ENCODE measurements at places on chromosomes 11 and 22. TPM values are rescaled to one million over a fixed set of nuclear protein-coding genes. Genes with fewer than 3 reads are reported as not detected.

KRTAP5-10 gene
- total RNA-seq, result not detected

DNA sequence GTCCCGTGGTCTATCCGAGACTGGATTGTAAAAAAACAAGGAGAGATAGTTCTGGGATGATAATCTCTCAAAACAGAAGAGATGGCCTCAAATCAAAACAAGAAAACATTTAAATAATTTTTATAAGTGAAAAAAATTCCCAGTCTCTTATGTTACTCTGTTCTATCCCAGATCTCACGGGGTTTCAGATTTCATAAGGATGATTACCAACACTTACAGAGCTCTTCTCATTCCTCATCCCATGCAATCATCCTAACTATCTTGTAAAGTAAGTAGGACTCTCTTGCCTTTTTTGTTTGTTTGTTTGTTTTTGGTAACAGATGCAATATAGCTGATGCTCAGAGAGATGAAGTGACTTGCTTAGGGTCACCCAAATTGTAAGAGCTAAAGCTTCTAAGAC, 20.0 kb upstream of the ZBTB16 start:
- DNase-seq, result no peak

DNA sequence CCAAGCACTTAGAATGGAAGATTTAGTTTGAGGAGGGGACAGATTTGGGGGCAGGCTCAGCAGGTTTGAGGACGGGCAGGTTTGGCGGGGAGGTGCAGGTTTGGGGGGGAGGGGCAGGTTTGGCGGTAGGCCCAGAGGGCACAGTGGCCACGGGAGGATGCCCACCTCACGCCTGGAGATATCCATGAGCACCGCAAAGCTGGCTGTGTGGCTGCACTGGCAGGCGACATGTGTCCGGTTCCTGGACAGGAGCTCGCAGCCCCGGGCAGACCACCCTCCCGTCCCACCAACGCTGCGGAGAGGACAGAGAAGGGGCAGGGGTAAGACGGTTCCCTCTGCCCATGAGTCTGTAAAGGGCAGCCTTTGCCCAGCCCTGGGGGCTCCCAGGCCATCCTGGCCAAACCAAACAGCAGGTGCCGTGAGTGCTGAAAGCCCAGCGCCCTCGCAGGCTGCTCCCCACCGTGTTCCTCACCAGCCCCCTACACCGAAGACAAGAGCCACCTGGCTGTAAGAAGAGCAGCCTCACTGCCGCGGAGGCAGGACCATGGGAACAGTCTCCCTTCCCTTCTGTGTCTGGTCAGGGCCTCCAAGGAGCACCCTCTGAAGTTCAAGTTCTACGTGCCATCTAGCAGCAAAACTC, 43.0 kb downstream of the TRMU start:
- no peak for DNase-seq

PNPLA5 gene
- not detected for total RNA-seq

GRCh38 chr11:135069890-135070289, 657.8 kb upstream of the B3GAT1 start:
- DNase-seq, result no peak

C1QTNF4 gene
- total RNA-seq, result 1.8 TPM

OR51E2 gene
- not detected for total RNA-seq

GRCh38 chr11:76824980-76825725, 35.6 kb upstream of the ACER3 start:
- DNase-seq, result peak; percentile 49

MYO18B gene
- not detected for total RNA-seq

FSHB gene
- not detected for total RNA-seq

- no peak for DNase-seq
Measured at GRCh38 chr11:32594272-32594671, 10.6 kb downstream of the EIF3M start.

DNA sequence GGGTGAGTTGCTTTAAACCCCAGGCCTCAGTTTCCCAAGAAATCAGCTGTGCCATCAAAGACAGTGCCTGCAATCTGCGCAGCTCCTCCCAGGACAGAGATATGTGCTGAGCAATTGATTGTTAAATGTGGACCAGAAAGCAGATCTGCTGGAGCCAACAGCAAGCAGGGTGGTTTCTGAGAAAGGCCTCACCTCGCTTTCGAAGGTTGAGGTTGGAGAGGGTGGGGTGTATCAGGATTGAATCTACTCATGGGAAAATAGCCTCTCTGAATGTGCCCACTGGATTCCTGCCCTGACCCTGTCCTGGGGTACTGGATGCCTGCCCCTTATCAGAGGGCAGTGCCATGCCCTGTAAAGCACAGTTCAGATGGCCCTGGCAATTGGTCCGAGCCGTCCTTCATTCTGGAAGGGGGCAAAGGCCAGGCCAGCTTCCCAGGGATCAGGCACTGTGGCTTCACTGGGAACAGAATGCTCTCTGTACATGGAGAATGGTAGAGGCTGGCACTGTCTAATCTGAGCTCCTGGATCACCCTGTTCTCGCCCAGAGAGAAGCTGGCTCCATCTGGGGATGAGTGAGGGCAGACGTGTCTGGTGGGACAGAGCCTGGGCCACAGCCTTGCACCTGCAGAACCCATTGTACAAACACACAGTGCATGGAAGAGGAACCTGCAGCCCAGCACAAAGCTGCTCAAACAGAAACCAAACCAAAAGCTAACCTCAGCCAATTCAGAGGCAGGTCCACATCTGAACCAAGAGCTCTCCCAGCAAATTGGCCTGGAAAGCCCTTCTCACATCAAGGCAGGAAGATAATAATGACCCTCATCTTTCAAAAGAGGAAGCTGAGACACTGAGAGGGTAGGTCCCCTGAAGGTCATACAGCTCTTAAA, 15.2 kb downstream of the DHCR7 start:
- no peak for DNase-seq

GRCh38 chr11:44002191-44003093, 45.3 kb upstream of the ACCSL start:
- no peak for DNase-seq

SLC22A8 gene
- total RNA-seq, result not detected

- no peak for DNase-seq
Measured at GRCh38 chr22:39379756-39380730, 19.5 kb upstream of the TAB1 start.

GRCh38 chr11:66491315-66491935, 11.2 kb downstream of the DPP3 start:
- DNase-seq, result no peak

- no peak for DNase-seq
Measured at GRCh38 chr11:133104009-133104744, 428.1 kb downstream of the OPCML start.

DNA sequence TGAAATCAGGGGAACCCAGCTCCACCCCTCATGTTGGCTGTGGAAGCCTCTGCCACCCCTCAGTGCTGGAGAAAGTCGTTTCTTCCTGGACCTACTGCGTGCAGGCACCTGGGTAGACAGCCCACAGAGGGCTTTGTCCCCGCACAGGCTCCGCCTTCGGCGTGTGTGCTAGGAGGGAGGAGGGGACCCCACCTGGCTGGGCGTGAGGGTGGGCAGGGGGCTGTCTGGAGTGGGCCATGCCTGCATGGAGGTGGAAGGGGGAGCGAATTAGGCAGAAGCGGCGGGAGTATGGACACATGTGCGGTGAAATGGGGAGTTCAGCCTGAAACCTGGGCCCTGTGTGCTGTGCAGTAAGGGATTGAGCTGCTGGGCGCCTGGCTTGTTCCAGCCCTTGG, 49.3 kb downstream of the FBLN1 start:
- no peak for DNase-seq

DNA sequence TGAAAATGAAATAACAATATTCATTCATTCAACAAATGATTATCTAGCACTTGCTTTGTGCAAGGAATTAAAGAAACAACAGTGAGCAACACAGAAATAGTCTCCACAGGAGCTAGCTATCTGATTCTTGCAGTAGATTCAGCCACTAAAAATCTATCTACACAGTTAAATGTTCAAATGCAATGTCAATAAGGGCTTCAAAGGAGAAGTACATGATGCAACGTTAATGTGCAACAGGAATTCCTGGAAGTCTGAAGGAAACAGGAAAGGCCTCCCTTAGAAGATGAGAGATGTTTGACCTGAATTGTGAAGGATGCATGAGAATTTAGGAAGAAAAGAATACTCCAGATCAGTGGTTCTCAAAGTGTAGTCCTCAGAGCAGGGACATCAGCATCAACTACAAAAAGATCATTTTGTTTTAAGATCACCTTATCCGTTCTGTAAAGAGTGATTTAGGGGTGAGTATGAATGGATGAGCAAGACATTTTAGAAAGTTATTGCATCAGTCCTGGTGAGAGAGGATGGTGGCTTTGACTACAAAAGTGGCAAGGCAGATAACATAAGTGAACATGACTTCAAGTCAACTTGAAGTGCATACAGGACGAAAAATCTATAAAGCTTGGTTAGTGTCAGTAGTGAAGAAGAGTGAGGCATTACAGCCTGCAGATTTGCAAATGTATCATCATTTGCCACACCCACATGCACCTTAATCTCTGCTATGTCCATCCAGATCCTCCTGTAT, 96.0 kb downstream of the ETS1 start:
- DNase-seq, result no peak

TIGD3 gene
- total RNA-seq, result not detected

FOLR2 gene
- not detected for total RNA-seq

- no peak for DNase-seq
Measured at GRCh38 chr22:38144025-38144405, 33.5 kb upstream of the BAIAP2L2 start.

GRCh38 chr11:107661656-107662055, 50.2 kb downstream of the SLN start:
- no peak for DNase-seq

GRCh38 chr22:37426706-37427134, 559 bp downstream of the ELFN2 start:
- DNase-seq, result no peak

- peak; percentile 77 for DNase-seq
Measured at GRCh38 chr11:2419638-2420501, 19.3 kb downstream of the TSSC4 start.

TMEM225 gene
- total RNA-seq, result not detected

PGA5 gene
- not detected for total RNA-seq

- no peak for DNase-seq
Measured at GRCh38 chr11:79152511-79152910, 288.3 kb downstream of the TENM4 start.

DNA sequence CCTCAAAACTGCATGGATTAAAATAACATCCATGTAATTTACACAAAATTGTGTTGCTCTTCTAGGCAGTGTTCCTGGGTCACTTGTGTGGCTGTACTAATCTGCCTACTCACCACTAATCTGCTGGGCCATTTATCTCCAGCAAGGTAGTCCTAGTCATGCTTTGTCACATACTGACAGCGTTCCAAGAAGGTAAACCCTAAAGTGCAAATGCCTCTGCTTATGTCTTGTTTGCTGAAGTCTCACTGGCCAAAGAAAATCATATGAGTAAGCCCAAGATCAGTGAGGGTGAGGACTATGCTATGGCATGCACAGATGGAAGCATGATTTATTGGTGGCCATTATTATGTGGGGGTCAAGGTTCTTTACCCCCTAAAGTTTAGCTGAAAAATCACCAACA, 630.2 kb upstream of the LUZP2 start:
- no peak for DNase-seq

DNA sequence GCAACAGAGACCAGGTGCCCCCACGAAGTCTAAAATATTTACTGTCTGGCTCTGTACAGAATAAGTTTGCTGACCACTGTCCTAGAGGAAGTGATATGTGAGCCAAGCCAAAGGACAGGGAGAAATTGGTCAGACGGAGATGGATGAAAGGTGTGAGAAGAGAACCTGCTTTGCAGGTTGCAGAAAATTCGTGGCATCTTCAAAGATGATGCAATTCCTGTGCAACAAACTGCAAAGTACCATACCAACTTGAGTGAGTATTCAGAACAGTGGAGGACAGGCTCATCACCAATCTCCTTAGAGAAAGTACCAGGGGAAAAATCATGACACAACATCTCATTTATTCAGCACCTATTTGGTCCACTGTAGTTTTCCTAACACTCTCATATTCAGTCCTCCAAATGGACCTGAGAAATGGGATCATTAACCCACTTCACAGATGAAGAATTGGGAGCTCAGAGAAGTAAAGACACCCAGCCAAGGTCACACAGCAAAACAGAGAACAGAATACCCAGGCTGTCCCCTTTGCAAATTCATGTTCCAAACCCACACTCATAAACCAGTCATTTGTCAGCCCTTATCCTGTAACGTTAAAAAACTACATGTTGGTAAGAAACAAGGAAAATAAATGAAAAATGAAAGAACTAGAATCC, 536.8 kb downstream of the MIAT start:
- no peak for DNase-seq

GRCh38 chr11:75576499-75576918, 14.5 kb downstream of the SERPINH1 start:
- peak; percentile 34 for DNase-seq

DNA sequence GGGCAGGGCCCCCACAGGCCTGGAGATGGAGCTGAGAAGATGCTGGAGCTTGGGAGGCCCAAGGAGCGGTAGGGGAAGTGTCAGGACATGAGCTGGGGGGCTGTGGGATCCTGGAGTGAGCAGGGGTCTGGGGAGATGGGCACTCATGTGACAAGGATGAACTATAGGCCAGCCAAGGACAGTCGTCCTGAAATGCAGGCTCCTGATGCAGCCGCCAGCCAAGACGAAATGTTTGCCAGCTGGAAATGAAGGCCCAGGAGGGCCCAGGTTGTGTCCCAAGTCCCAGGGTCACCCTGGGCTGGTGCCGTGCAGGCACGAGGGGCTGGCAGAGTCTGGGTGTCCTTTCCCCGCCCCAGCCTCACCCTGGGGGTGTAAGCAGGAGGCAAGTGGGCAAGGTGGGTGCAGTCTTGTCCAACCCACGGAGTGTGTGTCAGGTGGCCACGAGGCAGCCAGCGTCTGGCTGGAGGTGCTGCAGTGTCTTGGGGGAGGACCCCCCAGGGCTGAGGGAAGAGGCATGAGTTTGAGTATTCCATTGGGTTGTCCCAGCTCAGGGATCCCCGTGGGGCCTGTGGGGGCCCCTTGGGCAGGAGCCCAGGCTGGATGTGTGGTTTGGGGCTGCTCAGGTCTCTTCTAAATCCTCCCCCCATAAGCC, 21.4 kb downstream of the MRGPRG start:
- no peak for DNase-seq

- DNase-seq, result no peak
Measured at GRCh38 chr11:133903875-133904817, 52.6 kb downstream of the IGSF9B start.

ALDH3B1 gene
- total RNA-seq, result 0.37 TPM

C11orf52 gene
- 0.31 TPM for total RNA-seq

DNA sequence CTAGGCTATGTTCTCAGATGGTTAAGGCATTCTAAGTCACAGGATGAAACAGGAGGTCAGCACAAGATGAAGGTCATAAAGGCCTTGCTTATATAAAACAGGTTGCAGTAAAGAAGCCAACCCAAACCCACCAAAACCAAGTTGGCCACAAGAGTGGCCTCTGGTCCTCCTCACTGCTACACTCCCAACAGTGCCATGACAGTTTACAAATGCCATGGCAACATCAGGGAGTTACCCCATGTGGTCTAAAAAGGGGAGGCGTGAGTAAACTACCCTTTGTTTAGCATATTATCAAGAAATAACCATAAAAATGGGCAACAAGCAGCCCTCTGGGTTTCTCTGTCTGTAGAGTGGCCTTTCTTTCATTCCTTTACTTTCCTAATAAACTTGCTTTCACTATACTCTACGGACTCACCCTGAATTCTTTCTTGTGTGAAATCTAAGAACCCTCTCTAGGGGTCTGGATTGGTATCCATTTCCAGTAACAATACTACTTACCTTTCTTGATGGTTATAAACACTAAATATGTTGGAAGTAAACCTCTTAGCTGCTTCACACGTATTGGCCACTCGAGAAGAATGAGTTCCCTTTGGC, 1237.9 kb downstream of the FAM181B start:
- DNase-seq, result no peak

- no peak for DNase-seq
Measured at GRCh38 chr11:2120359-2121100, 18.7 kb downstream of the IGF2 start.

GRCh38 chr11:122095681-122096262, 20.2 kb downstream of the BLID start:
- DNase-seq, result no peak

TMPRSS5 gene
- total RNA-seq, result 0.58 TPM

TNNT3 gene
- not detected for total RNA-seq

RGL4 gene
- not detected for total RNA-seq

Data from endothelial cell of umbilical vein (primary cell).